ENCODE measurements at places on chromosomes 5 and 9.

- peak; percentile 62 for DNase-seq
These were observed 86.9 kb downstream of the NUDT12 start for GRCh38 chr5:103475629-103476240.

DNA sequence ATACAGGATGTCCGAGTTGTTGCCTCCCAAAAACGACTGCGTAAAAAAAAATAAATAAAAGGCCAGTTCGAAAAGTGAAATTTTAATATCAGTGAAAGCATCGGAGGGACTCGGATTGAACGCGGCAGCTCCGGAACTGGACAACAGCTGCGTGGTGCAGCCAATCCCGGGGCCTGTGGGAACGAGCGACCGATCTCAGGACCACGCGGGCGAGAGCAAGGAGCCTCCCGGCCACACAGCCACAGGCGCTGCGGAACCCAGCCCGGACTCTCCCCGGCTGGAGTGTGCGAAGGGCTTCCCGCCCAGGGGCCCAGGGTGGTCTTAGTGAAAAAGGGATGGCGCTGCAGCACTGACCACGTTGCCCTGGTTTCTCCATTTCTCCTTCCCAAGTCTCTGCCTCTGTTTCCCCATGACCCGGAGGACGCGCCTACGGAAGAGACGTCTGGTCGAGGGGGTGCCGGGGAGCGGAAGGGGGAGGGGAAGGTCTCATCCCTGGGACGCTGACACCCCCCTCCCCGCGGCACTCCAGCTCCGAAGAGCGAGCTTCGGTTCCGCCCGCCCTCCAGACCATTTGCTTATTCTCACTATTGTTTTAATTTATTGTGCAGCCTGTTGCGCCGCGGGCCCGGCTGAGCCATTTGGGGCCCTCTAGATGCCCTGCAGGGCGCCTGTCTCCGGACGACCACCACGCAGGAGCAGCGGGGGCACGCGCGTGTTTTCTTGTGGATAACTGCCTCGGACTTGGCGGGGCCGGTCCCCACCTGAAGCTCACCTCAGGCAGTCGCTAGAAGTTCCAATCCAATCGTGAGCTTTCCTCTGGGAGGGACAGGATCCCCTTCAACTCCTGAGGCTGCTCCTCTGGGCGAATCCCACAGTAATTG, 303.0 kb downstream of the PARP8 start:
- no peak for DNase-seq

- no peak for DNase-seq
These were observed 14.0 kb upstream of the DENND4C start for GRCh38 chr9:19216466-19216865.

GRCh38 chr9:71642056-71642455, 126.3 kb downstream of the CEMIP2 start:
- no peak for DNase-seq

DNA sequence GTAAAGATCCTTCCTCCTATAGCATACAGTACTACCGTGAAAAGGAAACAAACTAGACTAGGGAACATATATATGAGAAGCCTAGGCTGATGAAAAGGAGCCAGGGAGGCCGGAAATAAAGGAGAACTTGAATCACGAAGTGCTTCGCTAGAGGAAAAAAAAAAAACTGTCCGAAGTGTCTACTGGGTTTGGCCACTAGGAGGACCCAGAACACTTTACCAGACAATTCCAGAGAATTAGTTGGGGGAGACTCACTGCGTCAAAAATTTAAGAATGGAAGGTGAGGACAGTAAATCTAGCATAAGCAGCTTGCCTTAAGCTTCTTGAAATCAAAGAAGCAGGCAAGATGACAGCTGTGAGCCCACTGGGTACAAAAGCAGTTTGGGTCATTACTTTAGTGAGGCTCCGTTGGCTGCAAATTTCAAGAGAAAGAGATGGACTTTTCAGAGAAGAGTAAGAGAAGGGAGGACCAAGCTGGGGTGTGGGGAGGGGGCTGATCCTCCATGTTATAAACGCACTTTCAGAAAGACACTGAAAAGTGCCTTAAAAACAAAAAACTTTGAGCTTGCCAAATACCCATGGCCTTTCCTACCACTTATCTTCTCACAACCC, 47.4 kb downstream of the P4HA2 start:
- peak; percentile 41 for DNase-seq

- no peak for DNase-seq
These were observed 63.0 kb downstream of the PCDH1 start for GRCh38 chr5:141815051-141815795.

GRCh38 chr5:152061095-152061494, 136.4 kb upstream of the GLRA1 start:
- no peak for DNase-seq

DNA sequence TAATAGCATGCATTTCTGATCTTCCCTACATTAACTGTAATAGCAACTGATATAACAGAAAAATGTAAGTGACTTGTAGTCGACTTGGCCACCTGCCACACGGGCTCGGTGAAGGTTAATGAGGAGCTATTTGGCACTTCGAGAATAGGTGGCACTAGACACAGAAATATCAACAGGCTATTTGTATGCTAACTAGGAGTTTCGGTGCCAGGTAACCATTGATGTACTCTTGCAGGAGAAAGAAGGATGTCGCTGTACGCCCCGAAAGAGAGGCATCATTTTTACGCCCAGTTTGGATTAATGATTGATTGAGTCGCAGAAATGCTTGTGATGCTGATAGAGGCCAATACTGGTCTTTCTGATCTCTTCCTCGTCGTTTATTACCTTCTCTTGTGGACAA, 516 bp upstream of the DMRT2 start:
- DNase-seq = no peak

- DNase-seq = no peak
These were observed 24.4 kb upstream of the TDRD7 start for GRCh38 chr9:97387504-97387886.
